ENCODE measurements at places on chromosomes 4 and X.

DNA sequence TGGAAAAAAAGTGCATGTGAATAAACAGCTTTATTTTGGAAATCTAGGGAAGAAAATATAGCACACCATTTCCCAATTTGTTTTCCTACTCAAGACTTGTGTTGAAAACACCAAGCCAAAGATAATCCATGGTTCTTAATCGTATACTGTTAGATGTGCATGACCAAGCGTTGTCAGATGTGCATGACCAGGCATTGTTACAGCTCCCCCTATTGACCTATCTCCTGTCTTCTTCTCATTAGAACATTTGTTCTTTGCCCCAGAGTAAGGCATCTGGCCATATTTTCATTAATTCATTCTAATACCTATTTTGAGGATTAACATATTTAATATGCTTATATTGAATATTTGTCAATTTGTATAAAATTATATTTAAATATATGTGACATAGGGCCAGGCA is 14.4 kb upstream of the VCX start:
- DNase-seq = peak; percentile 11

DNA sequence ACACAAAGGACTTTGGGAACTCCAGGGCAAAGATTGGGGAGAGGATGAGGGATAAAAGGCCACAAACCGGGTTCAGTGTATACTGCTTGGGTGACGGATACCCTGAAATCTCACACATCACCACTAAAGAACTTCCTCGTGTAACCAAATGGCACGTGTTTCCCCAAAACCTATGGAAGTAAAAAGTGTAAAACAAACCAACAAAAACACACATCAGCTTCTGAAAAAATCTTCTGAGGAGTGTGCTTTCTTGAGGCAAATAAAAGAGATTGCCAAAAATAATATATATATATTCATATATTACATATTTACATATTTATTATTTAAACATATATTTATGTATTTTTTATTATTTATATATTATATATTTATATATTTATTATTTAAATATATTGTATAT is 3.9 kb downstream of the P2RY8 start:
- DNase-seq = no peak

DNA sequence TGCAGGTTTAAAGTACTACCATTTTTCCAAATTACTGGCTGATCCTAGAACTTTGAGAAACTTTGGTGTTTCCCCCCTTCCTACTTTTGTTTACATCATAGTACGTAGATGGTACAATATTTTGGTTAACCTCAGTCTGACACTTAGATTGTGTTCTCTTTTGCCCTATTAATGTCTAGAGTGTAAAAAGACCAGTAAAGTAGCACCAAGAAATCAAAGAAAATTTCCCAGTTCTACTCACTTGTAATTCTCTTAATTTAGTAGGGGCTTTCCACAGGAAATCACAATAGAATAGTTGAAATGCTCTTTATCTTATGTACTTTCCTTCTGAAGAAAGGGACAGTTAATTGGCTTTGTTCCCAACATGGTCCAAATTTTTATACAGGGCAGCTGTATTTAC is 51.6 kb downstream of the NFKB1 start:
- no peak for DNase-seq

DNA sequence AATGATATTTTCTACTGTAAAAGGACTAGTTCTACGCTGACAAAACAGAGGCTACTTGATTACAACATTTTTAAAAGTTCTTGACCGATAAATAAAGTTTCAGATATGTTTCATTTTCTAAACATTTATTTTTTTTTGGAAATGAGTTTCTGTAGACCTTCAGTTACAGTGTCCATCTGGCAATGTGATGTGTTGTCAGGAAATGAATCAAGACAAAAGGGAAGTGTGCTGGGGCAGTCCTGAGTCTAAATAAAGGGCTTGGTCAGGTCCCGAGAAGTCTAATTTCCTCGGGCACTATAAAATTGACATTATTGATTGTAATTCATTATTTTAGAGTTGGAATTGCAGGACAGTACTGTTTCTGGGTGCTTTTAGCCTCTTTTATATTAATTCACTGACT is 57.0 kb upstream of the FTHL17 start:
- no peak for DNase-seq

GRCh38 chrX:65932173-65933084 is 107.5 kb downstream of the VSIG4 start:
- no peak for DNase-seq

DNA sequence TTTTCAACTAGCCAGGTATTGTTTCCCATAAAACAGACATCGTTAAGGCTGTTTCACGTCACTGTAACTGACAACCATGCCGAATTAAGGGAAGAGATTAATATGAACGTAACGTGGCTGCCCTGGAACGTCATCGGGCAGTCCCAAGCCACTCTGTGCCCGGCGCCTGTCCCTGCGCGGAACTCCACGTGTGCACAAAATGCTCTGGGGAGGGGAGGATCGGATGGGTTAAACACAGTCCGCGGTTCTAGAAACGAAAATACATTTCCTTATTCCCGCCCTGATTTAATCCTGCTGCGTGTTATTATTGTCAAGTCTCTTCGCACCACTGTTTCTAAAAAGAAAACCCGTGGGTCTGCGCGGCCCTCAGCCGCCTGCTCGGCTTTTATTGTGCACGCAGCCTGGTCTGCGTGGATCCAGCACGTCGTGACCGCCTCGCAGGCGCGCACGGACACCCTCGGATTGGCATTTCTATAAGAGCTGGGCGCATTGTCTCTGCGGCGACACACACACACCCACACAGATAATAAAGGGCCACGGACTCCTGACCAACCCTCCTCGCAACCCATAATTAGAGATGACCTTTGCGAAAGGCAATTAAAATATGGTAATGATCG is 69.6 kb upstream of the BCOR start:
- no peak for DNase-seq

Measured in NCI-H748 treated with DMSO at 0.1 percent for 48 hours (cell line).